ENCODE measurements at places on chromosomes 2 and 18. TPM values are rescaled to one million over a fixed set of nuclear protein-coding genes. Genes with fewer than 3 reads are reported as not detected.
A peak's percentile ranks its signal among the peaks of the same experiment; 100 is the strongest.

DNA sequence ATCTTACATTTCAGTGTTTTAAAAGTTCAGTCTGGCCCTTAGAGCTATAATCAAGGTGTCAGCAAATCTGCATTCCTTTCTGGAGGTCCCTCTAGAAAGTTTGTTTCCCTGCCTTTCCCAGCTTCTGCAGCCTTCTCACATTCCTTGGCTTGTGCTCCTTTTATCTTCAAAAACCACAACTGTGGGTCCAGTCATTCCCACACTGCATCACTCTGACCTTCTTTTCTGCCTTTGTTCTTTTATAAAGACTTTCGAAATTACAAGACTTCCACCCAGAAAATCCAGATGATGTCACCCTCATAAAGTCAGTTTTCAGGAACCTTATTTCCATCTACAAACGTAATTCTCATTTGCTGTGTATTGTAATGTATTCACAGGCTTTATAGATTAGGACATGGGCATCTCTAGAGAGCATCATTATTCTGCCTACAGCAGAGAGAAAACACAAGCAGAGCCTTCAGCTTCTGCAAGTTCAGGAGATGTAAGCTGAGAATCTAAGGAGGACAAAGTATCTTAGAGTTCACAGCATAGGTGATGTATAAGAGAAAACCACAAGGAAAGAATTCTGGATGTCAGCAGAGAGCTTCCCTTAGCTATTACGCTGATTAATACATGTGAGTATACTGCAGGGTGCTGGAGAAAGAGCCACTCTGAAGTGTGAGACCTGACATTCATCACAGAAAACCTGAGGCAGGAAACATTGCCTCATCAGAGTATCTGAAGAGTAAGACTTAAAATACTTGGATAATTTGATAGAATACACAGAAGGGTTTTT lies 1100.2 kb downstream of the CBLN2 start:
- DNase-seq = no peak

GRCh38 chr2:29420999-29421782 lies 306.0 kb downstream of the CLIP4 start:
- DNase-seq = no peak

DNA sequence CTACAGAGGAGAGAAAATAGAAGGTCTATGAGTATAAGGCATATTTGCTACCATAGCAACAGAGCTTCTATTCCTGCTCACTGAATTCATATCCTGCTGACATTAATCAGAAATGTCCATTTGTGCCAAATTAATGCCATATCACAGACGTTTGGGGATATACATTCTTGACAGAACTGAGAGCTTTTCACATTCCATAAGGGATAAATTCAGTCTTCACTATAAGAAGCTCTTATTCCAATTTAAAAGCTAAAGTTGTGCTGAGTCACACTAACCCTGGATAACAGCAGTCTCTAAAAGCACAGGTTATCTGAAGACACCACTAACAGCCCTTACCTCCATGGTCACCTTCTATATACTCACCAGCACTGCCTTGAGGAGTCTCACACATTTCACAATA lies 178.1 kb downstream of the RAB3GAP1 start:
- no peak for DNase-seq

DNA sequence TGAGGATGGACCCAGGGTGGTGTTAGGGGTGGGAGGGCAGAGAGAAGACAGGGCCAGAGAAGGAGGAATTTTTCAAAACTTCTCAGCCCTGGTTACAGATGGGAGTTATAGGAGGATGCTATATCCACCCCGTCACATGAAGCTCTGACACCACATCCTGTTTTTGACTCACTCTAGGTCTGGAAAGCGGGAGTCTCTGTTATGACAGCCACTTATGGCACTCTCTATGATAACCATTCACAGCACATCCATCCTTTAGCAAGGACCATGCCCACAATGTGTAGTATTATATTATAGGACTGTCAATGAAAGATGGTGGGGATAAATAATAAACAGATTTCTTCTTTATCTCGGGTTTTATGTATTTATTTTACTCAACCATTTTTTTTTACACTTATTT lies 461.2 kb downstream of the CDH2 start:
- DNase-seq = no peak

GRCh38 chr2:16282511-16282910 lies 342.2 kb downstream of the MYCN start:
- no peak for DNase-seq

DNA sequence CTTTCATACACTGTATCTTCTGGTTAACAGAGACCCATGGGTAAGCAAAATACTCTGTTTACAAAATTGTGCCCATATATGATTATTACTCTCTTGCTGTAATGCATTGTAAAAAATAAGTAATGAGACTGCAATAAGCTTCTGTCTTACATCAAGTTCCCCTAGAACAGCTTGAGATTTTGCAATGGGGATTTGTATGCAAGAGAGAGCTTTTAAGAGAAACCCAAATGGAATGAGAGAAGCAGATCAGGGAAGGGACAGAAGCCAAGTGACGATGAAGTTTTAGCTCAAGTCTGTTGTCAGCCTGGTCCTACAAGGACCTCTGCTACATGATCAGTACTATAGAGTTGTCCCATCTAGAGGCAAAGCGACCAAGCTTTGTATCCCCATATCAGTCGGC lies 218.1 kb upstream of the VWC2L start:
- no peak for DNase-seq

DNA sequence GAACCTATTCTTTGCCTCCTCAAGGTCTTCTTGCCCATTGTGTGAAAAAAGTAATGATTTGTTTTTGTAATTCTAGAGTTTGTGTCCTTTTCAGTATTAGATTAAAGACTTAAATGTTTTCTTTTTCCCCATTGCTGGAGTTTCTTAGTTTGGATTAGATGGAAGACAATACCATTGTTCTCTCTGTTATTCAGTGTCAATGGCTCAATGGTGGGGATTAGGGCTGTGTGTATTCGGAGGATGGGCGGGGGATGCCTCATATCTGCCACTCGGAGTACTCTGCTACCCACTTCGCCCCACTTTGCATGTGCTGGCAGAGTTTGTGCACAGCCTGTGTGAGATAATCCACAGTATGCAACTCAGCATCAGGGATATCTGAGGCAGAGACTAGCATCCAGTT lies 90.1 kb downstream of the KLHL29 start:
- DNase-seq = no peak

- no peak for DNase-seq
Observed at GRCh38 chr18:58385472-58385871, 243.4 kb downstream of the ALPK2 start.

- DNase-seq = no peak
Observed at GRCh38 chr2:208541461-208541988, 134.9 kb downstream of the PTH2R start.

DNA sequence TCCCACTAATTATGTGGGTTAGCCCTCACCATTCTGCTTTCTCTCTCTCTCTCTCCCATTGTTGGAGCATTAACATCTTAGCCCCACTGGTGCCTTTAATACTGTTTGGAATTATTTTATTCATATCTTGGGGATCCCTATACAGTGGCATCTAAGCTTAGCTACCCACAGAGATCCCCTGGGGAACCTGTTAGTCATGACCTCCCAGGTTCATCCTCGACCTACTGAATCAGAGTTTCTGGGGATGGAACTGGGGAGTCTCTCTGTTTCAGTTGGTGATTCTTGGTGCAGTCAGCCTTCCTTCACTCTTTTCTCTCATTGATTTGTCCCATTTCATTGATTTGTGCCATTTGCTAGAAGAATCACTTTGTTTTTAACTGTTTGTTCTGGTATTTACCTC lies 137.3 kb downstream of the PLCL1 start:
- DNase-seq = no peak

GRCh38 chr2:241039416-241039815 lies 41.0 kb downstream of the SNED1 start:
- DNase-seq = no peak

DNA sequence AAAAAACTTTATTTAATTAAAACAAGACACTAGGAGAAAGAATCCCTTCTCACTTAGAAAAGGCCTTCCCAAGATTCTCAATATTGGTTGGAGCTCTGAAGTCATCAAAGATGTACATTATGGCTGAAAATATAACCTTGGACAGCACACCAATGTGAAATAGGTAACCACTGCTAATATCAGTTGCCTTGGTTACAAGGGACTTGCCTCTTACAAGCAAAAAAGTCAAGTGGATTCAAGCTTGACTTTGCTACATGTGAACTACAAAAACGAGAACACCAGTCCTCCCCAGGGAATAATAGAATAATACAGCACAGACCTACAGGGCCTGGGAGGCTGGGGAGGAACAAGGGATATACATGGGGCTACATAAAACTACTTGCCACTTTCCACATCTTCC lies 46.1 kb downstream of the NABP1 start:
- no peak for DNase-seq

GRCh38 chr2:224286923-224287322 lies 115.0 kb downstream of the FAM124B start:
- DNase-seq = no peak

GRCh38 chr2:200354833-200355751 lies 48.6 kb downstream of the SPATS2L start:
- DNase-seq = no peak

DNA sequence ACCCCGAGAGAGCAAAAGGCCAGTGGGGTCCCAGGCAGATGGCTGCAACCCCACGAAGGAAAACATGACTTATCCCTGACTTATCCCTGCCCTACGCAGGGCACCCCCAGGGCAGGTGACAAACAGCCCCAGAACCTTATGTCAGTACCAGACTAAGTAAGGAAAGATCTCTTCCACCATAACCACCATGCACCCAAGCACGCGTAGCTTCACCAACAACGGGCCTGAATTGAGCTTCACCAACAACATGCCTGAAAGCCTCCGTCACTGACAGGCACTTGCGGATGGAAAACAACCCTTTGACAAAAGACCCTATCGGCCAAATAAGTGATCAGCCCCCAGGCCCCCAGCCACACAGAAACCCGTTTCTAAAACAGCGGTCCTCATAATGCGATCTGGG lies 34.1 kb downstream of the HDAC4 start:
- no peak for DNase-seq

DNA sequence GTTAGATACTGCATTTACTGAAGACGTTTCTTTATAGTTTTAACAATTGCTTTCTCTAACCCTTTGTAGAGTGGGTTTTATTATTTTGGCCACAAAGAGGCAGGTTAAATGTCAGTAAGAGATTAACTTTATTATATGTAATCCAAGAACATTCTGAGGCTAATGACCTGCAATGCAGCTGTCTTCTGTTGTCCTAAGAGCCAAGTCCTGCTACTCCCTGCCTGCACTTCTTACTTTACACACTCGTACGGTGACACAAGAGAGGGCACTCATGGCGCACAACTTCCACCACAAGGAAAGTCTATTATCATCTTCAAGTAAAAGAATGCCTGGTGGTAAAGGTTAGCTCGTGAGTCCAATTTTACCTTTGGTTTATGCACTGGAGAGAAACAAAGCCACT lies 471.0 kb upstream of the HNMT start:
- no peak for DNase-seq

GRCh38 chr2:204738721-204739120 lies 193.4 kb downstream of the PARD3B start:
- no peak for DNase-seq

- no peak for DNase-seq
Observed at GRCh38 chr2:953975-954686, 3.5 kb downstream of the SNTG2 start.

- peak; percentile 71 for DNase-seq
Observed at GRCh38 chr2:28586867-28587266, 91.0 kb downstream of the PLB1 start.

- no peak for DNase-seq
Observed at GRCh38 chr18:30016179-30016578, 1026.4 kb downstream of the DSC3 start.

GRCh38 chr18:34196256-34196655 lies 28.5 kb downstream of the NOL4 start:
- no peak for DNase-seq

DNA sequence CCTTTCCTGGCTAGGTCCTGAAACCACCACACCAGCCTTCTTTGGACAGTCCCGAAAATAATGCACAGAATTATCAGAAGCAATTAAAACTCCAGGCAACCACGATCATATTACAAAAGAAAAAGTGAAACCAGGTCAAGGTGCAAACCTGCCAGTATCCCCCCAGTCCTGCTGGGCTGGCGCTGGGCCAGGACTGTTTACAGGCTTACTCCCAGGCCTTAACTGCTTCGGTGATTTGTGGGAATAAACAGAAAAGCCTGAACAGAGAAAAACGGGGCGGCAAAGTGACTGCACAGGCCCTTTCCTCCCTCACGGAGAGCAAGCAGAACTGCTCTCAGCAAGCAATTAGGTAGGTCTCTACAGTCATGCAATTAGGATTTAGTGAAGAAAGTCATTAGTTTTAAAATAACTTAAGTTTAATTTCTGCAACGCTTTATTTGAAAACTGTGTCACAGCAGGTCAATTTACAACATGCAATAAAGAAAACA lies 1.3 kb downstream of the HDAC4 start:
- peak; percentile 53 for DNase-seq

TDRD15 gene
- total RNA-seq = 0.05 TPM

REG3A gene
- not detected for total RNA-seq

MYO5B gene
- total RNA-seq = not detected

MRO gene
- total RNA-seq = not detected

ERICH2 gene
- total RNA-seq = not detected

CSRNP3 gene
- total RNA-seq = not detected

C2orf80 gene
- total RNA-seq = not detected

SMYD1 gene
- total RNA-seq = not detected

ESPNL gene
- total RNA-seq = 0.05 TPM
